Activated naive CD4-positive, alpha-beta T cell treated with anti-CD3 and anti-CD28 coated beads, Interleukin-2, amount 50 U/mL, for 16 hours (primary cell): ENCODE measurements at places on chromosomes 4 and X.

- DNase-seq, result peak; percentile 64
Observed at GRCh38 chr4:52911684-52912294, 49.7 kb downstream of the RASL11B start.

DNA sequence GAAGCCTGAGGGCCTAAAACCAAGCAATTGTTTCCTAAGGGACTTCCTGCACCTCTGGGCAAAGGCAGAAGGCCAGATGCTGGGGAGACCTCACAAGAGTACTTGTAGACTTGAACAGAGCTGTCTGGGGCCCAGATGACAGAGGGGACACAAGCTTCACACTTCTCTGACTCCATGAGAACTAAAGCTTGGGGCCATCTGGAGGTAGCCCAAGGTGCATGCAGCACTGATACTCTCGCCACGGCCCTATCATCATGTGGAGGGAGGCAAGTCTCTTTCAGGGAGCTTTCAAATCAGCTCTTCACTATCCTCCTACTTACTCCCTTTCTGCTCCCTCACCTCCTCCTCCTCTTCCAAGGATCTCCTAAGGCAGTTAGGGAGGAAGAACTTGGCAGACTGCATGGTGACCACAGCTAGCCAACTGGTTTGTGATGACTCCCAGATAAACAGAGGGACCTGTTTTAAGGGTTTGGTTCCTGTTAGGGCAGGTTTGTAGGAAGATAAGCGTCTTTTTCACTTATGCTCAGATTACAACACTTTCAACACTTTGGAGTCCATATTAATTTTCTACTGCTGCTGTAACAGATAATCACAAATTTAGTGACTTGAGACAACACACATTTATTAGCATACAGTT lies 23.8 kb downstream of the MSL3 start:
- DNase-seq, result no peak

- no peak for DNase-seq
Observed at GRCh38 chrX:10124506-10125247, 32.1 kb upstream of the CLCN4 start.

GRCh38 chr4:155319516-155319915 lies 57.2 kb downstream of the MAP9 start:
- no peak for DNase-seq

GRCh38 chrX:10847333-10847732 lies 226.9 kb upstream of the MID1 start:
- no peak for DNase-seq

GRCh38 chr4:135408109-135408508 lies 1206.5 kb upstream of the PABPC4L start:
- no peak for DNase-seq
